ENCODE measurements at places on chromosomes 5 and 9. TPM values are rescaled to one million over a fixed set of nuclear protein-coding genes. Genes with fewer than 3 reads are reported as not detected.

GRCh38 chr5:107329850-107330249 is 340.9 kb downstream of the EFNA5 start:
- DNase-seq = no peak

The EPB41L4A gene
- 34.4 TPM for total RNA-seq

GRCh38 chr5:172777881-172778814 is 7.2 kb upstream of the DUSP1 start:
- no peak for DNase-seq

DNA sequence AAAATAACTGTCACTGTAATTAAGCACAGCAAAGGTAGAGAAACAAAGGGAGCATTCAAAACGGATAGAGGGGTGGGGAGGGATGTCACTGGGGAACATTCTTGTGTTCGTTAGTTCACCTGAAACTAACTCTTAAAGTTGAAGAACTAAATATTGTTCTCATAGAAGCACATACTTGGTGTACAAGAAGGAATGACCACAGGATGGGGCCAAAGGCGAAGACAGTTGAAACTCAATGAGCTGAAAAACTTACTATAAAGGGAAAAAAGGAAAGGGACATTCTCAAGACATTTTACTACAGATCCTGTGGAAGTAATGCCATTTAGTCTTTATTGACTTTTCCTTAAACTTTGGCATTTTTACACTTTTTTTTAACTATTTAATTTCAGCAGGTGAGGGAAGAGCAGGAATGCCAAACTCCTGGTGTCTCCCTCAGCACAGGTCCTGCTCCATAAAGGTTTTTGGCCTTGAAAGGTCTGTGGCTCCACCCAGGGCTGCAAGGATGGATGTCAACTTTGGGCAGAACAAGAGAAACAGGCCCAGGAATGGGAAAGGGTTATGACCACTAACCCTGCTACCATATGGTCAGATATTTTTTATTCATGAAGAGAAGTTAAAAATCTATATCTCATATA is 197.6 kb upstream of the RASA1 start:
- no peak for DNase-seq

DNA sequence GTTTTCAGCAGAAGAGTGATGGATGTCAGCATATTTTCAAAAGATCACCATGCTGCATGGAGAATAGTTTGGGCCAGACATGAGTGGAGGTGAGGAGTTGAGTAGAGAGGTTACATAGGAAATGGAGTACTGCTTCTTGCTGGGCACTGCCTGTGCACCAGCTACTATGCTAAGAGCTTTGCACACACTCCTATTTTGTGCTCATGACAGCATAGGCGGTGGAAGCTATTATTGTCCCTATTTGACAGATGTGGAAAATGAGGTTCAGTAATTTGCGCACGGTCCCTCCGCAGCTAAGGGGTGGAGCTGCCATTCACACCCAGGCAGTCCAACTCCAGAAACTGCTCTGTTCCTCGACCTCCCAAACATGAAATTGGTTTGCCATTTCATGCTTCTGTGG is 67.8 kb downstream of the ENTREP1 start:
- DNase-seq = no peak

DNA sequence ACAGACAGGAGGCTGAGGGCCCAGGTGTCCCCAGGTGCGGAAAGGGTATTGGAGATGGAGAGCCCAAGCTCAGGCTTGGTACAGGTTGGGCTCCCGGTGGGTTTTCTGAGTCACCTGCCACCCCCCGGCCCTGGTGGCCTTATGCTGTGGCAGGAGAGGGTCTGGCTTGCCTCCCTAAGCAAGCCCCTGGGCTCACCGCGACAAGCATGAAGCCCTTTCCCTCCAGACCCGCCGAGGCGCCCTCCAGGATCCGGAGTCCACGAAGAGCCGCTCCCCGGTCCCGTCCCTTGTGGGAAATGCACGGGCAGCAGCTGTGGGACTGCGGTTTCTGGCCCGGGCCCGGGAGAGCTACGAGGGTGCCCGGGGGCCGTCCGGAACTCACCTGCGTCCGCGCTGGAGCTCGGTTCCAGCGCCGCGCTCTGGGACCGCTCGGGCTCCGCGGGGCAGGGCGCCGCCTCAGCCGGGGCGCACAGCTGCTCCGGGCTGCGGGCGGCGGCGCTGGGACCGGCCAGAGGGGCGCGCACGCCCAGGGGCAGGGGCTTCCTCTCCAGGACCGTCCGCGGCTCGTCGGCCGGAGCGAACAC is 757 bp downstream of the SAPCD2 start:
- no peak for DNase-seq

- DNase-seq = no peak
Observed at GRCh38 chr5:74028406-74028805, 402.4 kb downstream of the ARHGEF28 start.

DNA sequence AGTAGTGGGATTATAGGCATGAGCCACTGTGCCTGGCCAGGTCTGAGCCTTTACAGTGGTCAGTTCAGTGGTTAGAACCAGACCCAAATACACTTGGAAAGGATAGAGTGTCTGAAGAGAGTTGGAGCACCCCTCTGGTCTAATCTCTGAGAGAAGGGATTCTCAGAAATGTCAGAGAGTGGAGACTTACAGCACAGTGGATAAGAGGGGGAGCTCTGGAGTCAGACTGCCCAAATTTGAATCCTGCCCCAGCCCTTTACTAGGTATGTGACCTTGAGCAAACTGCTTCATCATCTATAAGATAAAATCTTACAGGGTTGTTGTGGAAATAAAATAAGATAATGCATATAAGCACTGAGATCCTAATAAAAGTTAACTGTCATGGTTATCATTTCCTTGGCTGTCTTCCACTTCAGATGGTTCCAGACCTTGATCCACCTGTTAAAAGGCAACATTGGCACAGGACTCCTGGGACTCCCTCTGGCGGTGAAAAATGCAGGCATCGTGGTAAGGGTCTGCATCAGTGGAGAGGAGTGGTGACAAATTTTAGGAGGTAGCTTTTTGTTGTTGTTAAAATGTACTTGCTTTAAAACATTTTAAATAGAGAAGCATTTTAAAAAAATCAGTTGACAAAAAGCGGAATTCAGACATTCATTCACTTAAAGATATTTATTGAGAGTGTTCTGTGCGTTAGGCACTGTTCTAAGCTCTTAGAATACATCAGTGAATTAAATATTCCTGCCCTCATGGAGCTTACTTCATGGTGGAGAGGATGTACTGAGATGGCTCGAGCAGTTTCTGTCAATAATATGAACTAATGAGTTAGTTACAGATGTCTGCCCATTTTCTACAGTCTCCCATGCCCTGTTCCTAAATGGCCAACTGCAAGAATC is 16.0 kb downstream of the SLC36A1 start:
- no peak for DNase-seq

The PCDHGB5 gene
- 9.7 TPM for total RNA-seq

DNA sequence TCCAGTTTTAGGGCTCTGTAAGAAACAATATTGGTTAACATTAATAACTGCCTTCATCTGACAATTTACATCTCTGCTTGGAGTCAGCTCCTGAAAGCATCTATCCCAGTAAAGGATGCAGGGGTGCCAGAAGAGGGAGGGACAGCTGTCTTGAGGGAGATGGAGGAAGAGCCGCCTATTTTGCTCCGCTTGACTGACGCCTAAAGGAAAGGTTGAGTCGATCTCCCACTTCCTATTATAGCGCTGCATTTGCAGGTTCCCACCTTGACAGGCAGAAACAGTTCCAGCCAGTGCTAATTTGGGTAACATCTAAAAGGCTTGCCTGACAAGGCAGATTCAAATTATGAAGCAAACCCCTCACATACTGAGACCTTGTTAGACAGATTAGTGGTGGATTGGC is 374.6 kb downstream of the SPATA31D1 start:
- DNase-seq = no peak

The DIPK1B gene
- total RNA-seq = 22.6 TPM

GRCh38 chr9:20726144-20726543 is 42.1 kb downstream of the FOCAD start:
- DNase-seq = no peak

The PPP3R2 gene
- total RNA-seq = not detected

DNA sequence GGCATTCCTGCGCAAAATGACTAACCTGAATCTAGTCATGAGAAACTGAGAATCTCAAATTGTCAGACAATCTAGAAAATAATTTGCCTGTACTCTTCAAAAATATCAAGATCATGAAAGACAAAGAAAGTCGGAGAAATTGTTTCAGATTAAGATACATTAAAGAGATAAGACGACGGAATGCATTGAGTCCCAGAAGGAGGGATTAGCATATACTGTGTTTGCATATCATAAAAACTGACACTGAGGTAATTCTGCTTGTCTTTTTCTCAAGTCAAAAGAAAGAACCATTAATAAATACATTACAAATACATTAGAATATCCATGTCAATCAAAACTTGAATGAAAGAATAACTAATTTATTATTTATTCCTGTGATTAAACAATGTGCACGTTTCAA is 88.4 kb downstream of the CDH12 start:
- DNase-seq = no peak

DNA sequence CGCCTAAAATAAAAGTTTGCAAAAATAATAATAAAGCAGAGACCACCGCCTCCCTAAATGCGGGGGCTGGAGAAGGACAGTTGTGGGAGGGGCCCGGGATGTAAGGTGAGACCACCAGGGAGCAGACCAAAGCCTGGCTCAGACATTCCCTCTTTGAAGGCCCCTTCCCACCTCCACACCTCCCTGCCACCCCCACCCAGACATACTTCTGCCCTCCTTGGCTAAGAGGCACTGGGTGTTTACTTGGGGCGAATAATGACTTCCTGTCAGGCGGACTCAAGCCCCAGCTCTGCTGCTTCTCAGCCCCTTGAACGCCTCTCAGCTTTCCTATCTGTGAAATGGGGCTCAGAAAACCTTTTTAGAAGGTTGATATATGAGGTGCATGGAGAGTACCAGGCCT is 58.8 kb upstream of the GGTA1 start:
- DNase-seq = no peak

The LHX3 gene
- total RNA-seq = not detected

The TNIP1 gene
- 135 TPM for total RNA-seq

The SAXO1 gene
- not detected for total RNA-seq

GRCh38 chr5:113806904-113807303 is 293.4 kb downstream of the YTHDC2 start:
- no peak for DNase-seq

DNA sequence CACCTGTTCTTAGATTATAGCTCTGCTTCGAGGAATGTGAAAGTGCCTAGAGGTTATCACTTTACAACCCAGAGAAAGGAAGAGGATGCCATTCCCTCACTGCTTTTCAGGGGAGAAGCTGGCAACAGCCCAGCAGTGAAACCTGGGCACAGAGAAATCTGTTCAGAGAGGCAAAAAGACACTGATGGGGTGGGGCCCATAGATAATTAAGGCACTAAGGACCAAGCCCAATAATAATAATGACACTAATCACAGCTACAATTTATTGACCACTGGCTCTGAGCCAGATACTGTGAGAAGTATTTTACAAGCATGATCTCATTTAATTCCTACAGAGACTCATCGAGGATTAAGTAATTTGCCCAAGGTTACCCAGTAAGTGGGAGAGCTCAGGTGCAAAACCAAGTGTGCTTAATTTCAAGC is 168.3 kb downstream of the PIK3R1 start:
- DNase-seq = no peak

GRCh38 chr9:130001190-130001589 is 41.8 kb downstream of the FNBP1 start:
- no peak for DNase-seq

The FAM81B gene
- 3.3 TPM for total RNA-seq

GRCh38 chr5:169954786-169955185 is 25.5 kb downstream of the INSYN2B start:
- DNase-seq = no peak

The NTRK2 gene
- total RNA-seq = 0.33 TPM

The ENC1 gene
- total RNA-seq = 20.2 TPM

GRCh38 chr9:78539904-78540303 is 243.0 kb downstream of the PSAT1 start:
- DNase-seq = no peak
